ENCODE measurements at places on chromosomes 4 and X.
A peak's percentile ranks its signal among the peaks of the same experiment; 100 is the strongest.

DNA sequence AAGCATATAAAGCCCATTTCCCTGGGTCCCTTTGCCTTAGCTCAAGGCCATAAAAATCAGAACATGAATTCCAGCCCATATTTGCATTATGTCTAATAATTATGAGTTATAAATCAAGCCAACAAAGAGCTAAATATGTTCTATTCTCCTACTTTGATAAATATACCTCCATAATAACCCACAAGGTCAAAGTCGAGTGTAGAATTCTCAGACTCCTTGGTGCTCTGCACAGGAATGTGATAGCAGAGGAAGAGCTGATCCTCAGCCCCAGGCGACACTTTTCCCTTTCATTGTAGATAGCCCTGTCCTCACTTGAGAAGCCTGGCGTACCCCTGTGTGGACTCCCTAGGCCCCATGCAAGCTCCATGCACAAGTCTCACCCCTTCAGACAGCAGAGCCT lies 85.6 kb downstream of the CASP3 start:
- no peak for DNase-seq

DNA sequence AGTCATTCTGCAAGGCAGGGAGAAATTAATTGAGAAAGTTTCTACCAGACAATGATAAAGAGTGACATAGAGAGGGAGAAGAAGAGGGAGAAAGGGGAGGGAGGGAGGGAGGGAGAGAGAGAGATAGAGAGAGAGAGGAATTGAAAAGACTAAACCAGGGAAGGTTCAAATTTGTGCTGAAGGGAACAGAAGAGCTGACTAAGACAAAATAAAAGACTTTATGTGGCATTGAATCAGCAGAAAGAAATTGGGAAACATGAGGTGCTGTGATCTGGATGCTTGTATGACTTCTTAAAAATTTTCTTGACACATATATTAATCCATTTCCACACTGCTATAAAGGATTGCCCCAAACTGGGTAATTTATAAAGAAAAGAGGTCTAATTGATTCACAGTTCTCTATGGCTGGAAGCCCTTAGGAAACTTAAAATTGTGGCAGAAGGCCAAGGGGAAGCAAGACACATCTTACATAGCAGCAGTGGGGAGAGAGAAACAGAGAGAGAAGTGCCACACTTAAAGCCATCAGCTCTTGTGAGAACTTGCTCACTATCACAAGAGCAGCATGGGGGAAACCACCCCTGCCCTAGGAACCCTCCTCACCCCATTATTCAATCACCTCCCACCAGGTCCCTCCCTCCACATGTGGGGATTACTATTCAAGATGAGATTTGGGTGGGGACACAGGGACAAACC lies 13.5 kb upstream of the CXCL6 start:
- DNase-seq = no peak

GRCh38 chrX:140701480-140701879 lies 8.1 kb upstream of the LINC00632 start:
- DNase-seq = no peak

DNA sequence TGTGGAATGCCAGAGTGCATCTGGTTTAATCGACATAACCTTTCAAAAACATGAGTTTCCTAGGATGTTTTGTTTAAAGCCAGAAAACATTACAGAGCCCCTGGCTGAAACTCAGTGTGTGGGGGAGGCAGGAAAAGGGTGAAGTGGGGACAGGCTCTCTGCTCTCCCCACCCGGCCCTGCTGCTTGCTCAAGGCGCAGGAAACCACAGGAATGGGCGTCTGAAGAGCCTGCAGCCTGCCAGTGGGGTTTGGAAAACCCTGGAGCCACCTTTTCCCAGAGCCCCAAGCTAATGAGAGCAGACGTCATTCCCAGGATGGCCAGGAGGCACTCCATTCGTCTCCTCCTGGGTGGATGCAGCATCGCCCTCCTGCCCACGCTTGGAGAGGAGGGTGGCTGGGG lies 240.6 kb downstream of the AFAP1 start:
- DNase-seq = no peak

DNA sequence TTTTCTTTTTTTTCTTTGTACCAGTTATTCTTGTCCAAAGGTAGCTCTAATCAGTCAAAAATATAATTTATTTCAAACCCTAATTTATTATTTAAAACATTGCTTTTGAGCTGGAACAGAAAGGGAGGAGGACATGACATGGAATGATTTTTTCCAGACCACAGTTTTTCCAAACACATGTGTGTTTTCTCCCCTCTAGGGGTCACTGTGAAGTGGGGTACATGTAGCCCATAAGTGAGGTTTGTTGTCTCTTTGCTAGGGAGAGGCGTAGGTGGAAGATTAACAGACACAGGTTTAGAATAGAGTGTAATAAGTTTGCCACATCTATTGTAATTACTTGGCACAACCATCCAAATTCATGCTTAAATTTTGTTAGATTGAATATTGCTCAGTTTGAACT lies 83.0 kb downstream of the TNIP2 start:
- DNase-seq = no peak

DNA sequence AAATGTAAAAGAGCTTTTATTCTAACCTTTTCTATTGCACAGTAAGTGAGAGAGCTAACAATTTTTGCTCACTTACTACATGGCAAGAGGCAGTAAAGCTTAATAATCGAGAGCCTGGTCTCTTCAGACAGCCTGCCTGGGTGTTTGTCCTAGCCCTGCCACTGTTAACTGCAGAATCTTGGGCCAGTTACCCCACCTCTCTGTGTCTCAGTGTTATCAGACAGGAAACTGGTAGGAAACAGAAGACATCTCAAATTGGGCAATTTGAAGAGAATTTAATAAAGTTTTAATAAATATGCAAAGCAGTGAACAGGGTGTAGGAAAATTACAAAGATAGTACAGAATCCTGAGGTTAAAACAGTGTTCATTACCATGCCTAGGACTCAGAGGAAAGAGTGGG lies 13.4 kb downstream of the STAP1 start:
- no peak for DNase-seq

DNA sequence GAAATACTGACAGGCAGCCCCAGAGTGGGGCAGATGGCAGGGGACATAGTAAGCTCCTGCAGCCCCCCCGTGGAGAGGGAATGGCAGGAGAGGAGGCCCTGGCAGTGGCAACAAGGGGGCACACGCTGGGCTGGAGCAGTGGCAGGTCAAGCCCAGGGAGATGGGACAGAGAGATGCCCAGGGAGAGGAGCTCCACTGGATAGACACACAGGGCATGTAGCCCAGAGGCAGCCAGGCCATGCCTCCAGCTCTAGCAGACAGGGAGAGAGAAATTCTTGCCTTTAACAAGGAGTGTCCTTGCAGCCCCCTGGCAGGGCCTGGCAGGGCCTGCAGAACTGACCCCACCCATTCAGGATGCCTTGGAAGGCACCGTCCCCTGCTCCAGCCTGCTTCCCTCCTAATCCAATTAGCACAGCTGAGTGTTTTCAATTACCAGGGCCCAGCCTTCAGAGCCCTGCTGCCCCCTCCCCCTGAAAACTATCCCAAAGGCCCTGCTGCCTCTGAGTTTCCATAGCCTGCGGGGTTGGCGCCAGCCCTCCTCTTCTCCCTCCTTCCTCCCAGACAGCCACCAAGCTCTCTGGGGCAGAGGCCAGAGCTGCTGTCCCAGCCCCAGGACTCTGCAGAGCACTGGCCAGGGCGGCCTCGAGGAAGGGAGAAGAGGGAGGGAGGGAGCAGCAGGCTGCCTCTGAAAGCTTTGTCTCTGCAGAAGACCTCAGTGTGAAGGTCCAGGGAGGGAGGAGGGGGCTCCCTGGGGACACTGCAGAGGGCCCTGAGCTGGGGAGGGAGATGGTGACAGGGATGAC lies 12.5 kb downstream of the L1CAM start:
- no peak for DNase-seq

- DNase-seq = no peak
Observed at GRCh38 chrX:69128588-69128987, 36.7 kb downstream of the PJA1 start.

DNA sequence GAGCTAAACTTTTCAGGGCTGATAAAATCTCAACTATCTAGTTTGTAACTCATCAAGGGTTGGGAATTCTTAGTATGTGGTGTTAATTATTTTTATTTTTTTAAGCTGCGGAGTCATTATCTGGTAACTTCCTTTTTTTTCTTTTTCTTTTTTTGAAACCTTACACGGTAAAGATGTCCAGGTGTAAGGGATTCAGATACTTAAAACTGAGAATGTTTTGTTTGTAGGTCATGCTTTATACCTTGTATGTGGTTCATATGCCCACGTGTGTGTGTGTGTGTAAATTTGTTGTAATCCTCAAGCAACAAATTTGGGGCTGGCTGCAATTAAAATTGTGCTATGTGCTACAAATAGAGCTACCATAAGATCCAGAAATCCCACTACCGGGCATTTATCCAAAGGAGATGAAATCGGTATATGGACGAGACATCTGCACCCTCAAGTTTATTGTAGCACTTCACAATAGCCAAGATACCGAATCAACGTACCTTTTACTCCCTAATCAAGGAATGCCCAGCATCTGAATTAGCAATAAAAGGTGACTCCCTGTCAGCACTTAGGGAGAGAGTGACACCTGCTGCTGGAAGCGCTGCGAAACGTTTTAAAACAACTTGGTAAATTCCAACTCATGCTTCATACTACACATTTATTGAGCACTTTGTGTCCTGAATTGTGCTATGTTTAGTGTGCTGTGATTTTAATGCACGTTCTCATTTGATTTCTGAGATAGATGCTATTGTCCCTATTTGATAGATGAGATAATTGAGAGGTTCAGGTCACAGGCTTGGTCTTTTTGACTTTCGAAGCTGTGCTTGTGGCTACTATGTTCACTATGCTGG lies 16.1 kb downstream of the MSMO1 start:
- DNase-seq = no peak

- no peak for DNase-seq
Observed at GRCh38 chrX:67723580-67724351, 179.9 kb downstream of the AR start.

DNA sequence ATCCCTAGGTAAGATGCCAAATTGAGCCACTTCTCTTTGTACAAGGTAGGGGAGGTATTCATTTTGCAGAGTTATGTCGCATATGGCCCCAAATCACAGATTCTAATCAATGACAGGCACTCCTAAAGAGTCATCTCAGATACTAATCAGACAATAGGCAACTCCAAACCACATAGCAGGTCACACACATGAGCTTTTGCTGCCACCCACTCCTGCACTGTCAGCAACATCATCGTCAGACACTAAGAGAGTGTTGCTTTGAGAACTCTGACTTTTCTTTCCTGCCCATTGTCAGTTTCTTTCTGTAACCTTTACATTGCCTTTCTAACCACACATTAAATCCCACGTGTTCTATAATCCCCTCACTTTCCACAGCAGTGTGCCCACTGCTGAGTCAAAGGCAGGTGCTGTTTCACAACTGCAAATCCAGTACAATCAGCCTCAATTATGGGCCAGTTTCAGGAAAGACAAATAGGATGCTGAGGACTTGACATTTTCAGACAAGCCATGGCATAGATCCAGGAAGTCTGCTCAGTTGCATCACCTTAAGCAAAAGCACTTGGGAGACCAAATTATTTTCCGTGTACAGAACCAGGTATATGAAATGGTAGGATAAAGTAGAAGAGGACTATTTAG lies 23.5 kb downstream of the TMEM31 start:
- no peak for DNase-seq

- no peak for DNase-seq
Observed at GRCh38 chr4:7687006-7687405, 252.3 kb upstream of the PSAPL1 start.

DNA sequence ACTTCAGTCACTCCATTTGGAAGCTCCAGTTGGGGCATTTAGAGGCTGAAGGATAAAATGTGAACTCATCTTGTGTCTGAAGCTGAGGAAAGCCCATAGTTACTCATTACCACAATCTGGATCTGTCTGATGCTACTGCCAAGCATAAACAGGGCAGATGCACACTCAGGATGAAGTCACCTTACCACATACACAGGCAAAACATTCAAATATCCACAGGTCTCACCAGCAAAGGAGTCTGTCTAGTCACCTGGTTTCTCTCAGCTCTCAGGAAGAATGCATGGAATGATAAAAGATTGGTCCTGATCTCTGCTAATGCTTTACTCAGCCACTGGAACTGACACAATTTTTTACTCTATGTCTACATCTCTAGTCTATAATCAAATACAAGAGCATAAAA lies 13.0 kb upstream of the ODAPH start:
- no peak for DNase-seq

- no peak for DNase-seq
Observed at GRCh38 chr4:5824635-5825034, 68.3 kb downstream of the CRMP1 start.

DNA sequence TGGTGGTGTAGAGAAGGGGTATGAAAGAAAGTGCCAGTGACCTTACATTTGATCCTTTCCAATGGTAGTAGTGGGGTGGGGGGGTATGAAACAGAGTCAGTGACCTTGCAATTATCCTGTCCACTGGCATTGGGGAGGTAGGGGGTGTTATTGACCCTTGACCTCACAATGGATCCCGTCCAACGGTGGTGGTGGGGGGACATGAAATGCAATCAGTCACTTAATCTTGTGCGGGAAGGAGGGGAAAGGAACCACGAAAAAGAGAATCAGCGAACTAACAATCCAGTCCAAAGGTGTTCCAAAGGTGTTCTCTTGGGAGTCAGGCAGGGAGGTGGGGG lies 619 bp upstream of the PDK3 start:
- DNase-seq = no peak

- no peak for DNase-seq
Observed at GRCh38 chr4:76023389-76023788, at the start of gene CXCL10. Gene CXCL10 (minus strand): TSS chr4:76023497. CDS start chr4:76023431, 66 bp downstream.

DNA sequence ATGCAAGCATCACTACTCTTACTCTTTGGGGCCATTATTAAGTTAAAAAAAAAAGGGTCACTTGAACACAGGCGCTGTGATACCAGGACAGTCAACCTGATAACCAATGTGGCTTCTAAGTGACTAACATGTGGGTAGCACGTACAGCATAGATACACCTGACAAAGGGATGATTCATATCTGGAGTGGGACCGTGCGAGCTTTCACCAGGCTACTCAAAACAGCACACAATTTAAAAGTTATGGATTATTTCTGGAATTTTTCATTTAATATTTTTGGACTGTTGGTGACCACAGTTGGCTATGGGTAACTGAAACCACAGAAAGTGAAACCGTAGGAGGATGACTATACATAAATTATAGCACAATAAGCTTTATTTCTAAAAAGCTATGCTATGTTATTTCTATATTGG lies 113.8 kb upstream of the STIM2 start:
- no peak for DNase-seq

DNA sequence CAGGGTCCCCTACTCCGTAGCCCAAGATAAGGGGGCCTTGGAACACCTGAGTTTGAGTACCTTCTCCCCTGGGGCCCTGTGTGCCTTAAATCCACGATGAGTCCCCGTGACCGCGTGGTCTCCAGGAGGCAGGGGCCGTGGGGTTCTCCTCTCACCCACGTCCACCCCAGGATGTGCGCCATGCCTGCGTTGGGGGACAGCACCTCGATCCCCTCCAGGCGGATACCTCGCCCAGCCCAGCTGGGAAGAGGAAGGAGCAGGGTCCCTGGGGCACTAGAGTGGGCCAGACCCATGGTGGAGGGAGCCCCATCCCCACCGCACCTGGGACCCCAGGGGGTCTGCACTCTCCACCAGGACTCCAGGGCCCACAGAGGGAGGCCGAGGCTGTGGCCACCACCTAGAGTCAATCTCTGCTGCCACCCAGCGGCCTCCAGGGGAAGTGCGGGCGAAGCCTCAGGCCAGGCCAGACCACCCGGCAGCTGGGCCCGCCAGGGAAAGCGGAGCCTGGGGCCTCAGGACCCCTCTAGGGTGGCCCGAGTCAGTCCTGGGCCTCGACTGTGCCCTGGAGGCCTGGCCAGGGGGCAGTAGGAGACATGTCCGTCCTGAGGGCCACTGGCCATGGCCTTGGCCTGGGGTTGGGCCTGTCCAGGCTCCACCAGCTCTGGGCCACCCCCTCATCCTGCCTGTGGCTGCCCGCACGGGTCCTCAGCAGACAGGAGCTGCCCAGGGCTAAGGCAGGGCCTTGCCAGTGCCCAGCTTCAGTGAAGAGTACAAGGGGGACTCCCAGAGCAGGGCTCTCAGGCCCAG lies 55.0 kb downstream of the FAM53A start:
- peak; percentile 62 for DNase-seq

Measured in activated CD8-positive, alpha-beta memory T cell treated with anti-CD3 and anti-CD28 coated beads for 48 hours (primary cell).